ENCODE measurements at places on chromosomes 13 and 19.
A peak's percentile ranks its signal among the peaks of the same experiment; 100 is the strongest.

DNA sequence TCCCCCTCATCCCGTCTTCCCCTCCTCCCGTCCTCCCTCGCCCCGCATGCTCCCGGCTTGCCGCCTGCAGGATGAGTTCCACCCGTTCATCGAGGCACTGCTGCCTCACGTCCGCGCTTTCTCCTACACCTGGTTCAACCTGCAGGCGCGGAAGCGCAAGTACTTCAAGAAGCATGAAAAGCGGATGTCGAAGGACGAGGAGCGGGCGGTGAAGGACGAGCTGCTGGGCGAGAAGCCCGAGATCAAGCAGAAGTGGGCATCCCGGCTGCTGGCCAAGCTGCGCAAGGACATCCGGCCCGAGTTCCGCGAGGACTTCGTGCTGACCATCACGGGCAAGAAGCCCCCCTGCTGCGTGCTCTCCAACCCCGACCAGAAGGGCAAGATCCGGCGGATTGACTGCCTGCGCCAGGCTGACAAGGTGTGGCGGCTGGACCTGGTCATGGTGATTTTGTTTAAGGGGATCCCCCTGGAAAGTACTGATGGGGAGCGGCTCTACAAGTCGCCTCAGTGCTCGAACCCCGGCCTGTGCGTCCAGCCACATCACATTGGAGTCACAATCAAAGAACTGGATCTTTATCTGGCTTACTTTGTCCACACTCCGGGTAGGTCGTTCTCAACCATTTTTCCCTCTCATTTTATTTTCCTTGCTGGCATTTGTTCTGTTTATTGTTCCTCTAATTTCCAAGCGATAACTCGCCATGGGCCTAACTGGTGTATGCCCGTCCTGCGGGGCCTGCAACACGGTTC, 29.8 kb downstream of the NFIX start:
- DNase-seq, result peak; percentile 18

- DNase-seq, result no peak
These were observed 47.0 kb downstream of the SERP2 start for GRCh38 chr13:44420376-44421220.

DNA sequence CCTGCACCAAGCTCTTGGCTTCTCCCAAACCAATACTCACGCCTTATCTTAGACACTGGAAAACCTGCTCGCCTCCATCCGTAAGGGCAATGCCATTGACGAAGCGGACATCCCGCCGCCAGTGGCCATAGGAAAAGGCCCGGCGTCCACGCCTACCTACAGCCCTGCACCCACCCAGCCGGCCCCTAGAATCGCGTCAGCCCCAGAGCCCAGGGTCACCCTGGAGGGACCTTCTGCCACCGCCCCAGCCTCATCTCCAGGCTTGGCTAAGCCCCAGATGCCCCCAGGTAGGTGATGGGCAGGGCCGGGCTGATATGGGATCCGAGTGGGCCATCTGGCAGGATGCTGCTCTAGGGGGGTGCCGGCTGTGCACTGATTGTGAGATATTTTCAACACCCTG, 7.4 kb downstream of the CC2D1A start:
- DNase-seq, result no peak

DNA sequence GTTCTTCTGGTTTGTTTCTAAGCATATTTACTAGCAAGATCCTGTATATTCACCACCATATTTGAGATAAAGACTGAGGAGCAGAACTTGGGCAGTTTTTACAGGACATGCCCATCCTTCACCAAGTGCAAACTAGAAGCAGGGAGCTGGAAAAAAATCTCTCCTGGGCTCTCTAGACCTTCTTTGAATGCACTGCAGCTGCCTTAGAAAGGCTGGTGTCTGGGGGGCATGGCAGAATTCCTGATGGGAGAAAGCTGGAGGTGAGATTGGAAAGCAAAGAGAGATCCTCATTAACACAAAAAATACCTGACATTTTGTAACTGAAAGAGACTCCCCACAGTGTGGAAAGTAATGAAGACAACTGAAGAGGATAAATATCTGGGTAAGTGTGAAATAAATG, 1612.1 kb downstream of the OLFM4 start:
- DNase-seq, result no peak

- DNase-seq, result no peak
These were observed 24.7 kb downstream of the ATP11A start for GRCh38 chr13:112714376-112715174.
